Gastrocnemius medialis (tissue), 4 donors: ENCODE measurements at places on chromosomes 13 and 19. TPM values are rescaled to one million over a fixed set of nuclear protein-coding genes. Genes with fewer than 3 reads are reported as not detected.

DNA sequence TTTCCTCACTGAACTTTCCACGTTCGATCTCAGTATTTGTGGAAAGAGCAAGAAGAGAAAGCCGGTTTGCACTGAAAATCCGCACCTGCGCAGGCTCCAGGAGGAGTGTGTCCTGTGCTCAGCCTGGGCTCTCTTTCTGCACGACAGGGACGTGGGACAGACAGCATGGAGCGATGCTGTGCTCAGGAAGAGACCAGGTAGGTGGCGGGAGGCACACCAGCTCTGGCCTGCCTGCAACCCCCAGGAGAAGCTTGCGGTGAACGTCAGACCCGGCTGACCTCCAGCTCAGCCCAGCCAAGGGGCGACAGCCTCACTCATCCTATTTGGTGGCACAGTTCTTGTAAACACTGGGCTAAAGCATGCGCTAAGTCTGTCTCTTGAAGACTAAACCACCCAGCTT lies 35.9 kb downstream of the NAXD start:
- no peaks in the 10 kb centered on the region for H3K27me3 ChIP-seq
- H3K4me3 ChIP-seq = no peak overlapping the region
- H3K4me1 ChIP-seq = no peaks in the 10 kb centered on the region
- H3K36me3 ChIP-seq = peaks cover 12% of the 10 kb centered on the region
- H3K27ac ChIP-seq = no peak overlapping the region

- no peaks in the 10 kb centered on the region for H3K36me3 ChIP-seq
- DNase-seq = no peak
- no peak overlapping the region for H3K4me3 ChIP-seq
- no peak overlapping the region for H3K27ac ChIP-seq
- no peaks in the 10 kb centered on the region for H3K27me3 ChIP-seq
- H3K4me1 ChIP-seq = no peaks in the 10 kb centered on the region
These were observed 86.7 kb upstream of the TPP2 start for GRCh38 chr13:102510072-102510471.

DNA sequence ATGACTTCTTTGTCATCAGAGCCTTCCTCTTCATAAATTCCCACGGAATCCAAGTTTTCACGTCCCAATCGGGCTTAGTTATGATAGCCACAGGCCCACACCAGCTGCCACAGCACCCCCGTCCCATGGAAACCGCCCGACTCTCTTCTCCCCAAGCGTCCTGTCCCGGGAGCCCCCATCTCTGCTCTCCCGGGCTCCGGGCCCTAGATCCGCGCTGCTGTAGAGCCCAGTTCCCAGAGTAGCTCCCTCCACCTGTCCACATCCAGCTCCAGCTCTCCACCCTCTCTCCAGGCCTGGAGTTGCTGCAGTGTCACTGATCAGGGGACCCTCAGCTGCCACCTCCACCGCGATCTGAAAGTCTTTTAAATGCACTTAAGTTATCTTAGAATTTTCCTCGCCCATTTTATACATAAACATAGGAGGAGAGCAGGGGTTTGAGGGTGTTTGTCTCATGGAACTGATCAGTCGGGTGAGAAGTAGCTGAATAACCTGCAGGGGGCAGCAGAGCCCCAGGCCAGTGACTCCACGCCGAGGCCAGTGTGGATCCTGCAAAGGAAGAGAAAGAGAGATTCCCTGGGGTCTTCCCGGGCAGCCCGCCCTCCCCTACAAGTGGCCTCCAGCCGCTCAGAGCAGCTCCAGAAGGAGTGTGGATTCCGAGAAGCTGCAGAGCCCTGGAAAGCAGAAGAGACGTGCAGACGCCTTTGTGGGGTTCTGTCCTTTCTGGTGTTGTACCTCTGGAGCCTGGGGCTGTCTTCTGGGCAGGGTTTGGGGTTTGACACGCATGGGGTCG lies 1.1 kb upstream of the ZNF763 start:
- DNase-seq = peak; percentile 53
- peaks cover 15% of the 10 kb centered on the region for H3K4me1 ChIP-seq
- H3K27me3 ChIP-seq = no peaks in the 10 kb centered on the region
- no peak overlapping the region for H3K4me3 ChIP-seq
- no peaks in the 10 kb centered on the region for H3K36me3 ChIP-seq
- H3K27ac ChIP-seq = peak overlapping the region; percentile 87

The DHDH gene
- total RNA-seq = not detected

The FGF9 gene
- total RNA-seq = 0.25 TPM

GRCh38 chr19:5387472-5387871 lies 46.9 kb upstream of the PTPRS start:
- no peaks in the 10 kb centered on the region for H3K36me3 ChIP-seq
- no peaks in the 10 kb centered on the region for H3K4me1 ChIP-seq
- no peak overlapping the region for H3K4me3 ChIP-seq
- peaks cover 19% of the 10 kb centered on the region for H3K27me3 ChIP-seq
- no peak for DNase-seq
- H3K27ac ChIP-seq = no peak overlapping the region
